Activated naive CD4-positive, alpha-beta T cell treated with anti-CD3 and anti-CD28 coated beads, Interleukin-2, amount 50 U/mL, for 72 hours (primary cell): ENCODE measurements at places on chromosomes 5 and 9. TPM values are rescaled to one million over a fixed set of nuclear protein-coding genes. Genes with fewer than 3 reads are reported as not detected.

- peak; percentile 56 for DNase-seq
Observed at GRCh38 chr9:92965759-92966517, 18.6 kb downstream of the FGD3 start.

GRCh38 chr5:14399054-14399692 lies 182.4 kb upstream of the OTULINL start:
- peak; percentile 41 for DNase-seq

- no peak for DNase-seq
Observed at GRCh38 chr9:83154087-83154736, 91.3 kb upstream of the RASEF start.

DNA sequence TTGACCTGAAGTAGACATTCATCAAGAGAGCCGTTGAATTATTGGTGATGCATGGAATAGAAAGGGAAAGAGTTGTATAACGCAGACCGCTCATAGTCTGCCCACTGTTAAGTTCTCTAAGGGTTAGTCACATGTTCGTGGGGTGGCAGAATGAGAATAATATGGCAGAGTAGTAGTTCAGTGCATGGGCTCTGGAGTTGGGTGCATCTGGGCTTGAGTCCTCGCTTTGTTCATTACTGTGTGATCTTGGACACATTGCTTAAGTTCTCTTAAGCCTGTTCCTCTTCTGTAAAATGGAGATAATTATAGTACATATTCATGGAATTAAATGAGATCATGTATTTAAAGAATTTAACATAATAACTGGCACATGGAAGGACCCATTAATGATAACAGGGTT lies 23.6 kb downstream of the TNPO1 start:
- DNase-seq, result no peak

- no peak for DNase-seq
Observed at GRCh38 chr9:134699343-134699740, 57.7 kb downstream of the COL5A1 start.

The SLC6A19 gene
- total RNA-seq, result not detected
